Amniotic stem cell (primary cell): ENCODE measurements at places on chromosomes 6 and 20.

DNA sequence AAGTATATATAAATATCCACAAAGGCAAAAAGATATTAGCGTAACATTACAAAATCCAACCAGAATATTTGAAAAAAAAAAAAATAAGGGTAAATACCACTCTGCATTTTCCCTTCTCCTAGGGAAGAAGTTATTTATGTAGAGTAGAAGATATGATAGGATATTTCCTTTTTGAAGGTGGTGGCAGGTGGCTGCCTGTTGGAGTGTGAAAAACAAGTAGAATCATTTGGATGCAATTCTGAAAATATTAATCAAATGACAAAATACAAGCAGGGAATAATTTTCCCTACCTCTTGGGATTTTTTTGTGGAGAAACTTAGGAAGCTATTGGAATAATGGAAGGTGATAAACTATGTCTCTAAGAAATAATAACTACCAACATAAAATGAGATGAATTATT is 62.5 kb upstream of the OGFRL1 start:
- DNase-seq = no peak

DNA sequence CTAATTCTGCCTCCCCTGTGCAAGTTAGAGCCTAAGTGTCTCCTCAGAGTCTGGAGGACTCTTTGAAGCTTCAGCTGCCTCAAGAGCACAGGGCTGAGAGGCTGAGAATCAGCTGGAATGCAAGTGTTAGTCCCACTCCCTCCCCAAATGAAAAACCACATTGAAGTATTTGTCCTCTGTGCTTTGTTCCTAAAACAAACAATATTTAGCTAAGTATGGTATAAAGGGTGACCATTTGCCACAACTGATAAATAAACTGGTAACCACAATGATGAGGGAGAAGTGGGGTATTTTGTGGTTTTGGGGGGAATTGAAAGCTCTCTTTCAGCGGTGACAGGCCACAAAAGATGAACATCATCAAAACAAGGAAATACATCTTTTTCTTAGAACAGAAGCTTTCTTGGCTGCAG is 91.7 kb upstream of the HDDC2 start:
- DNase-seq = no peak

- no peak for DNase-seq
Measured at GRCh38 chr20:62120990-62121775, 1.1 kb upstream of the LSM14B start.

DNA sequence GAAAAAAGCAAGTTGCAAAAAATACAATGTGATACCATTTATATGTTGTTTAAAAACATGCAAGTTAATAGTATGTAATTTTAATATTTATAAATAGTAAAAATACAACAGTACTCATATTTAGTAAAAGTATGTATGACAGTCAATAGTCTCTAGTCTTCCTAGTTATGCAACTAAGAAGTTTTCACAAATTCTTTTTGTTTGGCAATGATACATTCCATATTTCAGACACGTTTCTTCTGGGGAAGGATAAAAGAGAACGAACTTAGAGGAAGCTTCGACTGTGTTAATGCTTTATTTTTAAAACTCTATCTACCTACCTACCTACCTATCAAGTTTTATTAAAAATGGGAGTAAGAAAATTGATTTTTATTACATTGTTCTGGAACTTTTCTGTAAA is 77.7 kb downstream of the UBE3D start:
- DNase-seq = no peak

DNA sequence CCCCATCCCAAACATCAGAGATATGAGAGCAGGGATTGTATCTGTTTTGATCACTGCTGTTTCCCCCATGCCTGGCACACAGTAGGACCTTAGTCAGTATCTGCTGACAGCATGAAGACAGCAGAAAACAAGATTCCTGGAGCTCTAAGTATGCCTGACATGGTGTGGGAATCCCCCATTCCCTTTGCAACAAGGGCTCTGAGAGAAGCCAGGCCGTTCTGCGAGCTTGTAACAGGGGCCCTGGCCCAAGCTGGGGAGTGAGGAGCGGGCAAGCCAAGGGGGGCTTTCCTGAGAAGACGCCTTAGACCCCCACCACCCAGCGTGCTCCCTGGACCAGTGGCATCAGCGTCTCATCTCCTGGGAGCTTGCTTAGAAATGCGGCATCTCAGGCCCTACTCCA is 25.2 kb downstream of the PREX1 start:
- DNase-seq = no peak
